NCI-H2029 (cell line): ENCODE measurements at places on chromosomes 2 and 18.

GRCh38 chr18:21205695-21206094 is 36.3 kb upstream of the GREB1L start:
- no peak for DNase-seq

GRCh38 chr2:26193578-26194231 is 20.8 kb downstream of the GAREM2 start:
- DNase-seq, result no peak

DNA sequence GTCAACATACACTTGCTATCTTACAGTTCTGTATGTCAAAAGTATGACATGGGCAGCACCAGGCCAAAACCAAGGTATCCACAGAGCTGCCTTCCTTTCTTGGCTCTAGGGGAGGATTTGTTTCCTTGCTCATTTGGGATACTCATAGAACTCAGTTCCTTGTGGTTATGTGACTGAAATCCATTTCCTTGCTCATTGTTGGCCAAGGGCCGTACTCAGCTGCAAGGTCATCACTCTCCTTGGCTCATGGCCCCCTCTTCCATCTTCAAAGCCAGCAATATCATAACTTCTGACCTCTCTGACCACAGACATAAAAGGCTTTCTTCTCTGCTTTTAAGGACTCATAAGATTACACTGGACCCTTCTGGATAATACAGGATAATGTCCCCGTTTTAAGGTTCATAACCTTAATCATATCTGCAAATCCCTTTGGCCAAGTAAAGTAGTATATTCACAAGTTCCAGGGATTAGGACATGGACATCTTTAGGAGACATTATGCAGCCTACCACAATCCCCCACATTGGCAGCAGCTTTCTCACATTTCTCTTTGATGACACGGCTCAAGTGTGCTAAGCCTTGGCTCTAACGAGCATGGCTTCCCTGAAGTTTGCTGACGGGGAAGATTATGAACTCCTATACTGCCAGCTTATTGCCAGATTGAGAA is 20.9 kb downstream of the TMEM237 start:
- DNase-seq, result no peak

GRCh38 chr2:172671501-172671900 is 64.1 kb upstream of the RAPGEF4 start:
- DNase-seq, result no peak

GRCh38 chr2:8833853-8834252 is 3.6 kb downstream of the KIDINS220 start:
- no peak for DNase-seq

GRCh38 chr2:241489088-241489487 is 19.3 kb downstream of the STK25 start:
- DNase-seq, result no peak

GRCh38 chr2:206256706-206257205 is 17.7 kb upstream of the ZDBF2 start:
- no peak for DNase-seq

DNA sequence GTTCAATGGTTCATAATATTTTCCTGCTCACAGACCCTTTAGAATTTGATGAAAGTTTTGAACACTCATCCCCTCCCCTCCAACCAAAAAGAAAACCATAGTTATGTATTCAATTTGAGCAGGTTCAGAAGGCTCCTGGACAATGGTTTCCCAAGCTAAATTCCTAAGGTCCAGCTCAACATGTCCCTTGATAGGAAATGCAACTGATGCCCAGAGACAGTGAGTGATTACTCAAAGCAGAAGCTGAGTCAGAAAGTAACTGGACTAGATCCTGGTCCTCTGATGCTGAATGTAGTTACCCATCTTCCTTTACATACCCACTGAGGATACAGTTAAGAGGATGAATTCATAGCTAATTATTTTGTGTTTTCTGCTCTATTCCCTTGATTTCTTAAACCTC is 218.9 kb upstream of the NCKAP5 start:
- no peak for DNase-seq

- no peak for DNase-seq
Measured at GRCh38 chr2:223386984-223387383, 215.2 kb downstream of the SCG2 start.

- DNase-seq, result no peak
Measured at GRCh38 chr2:68368654-68369336, 3.7 kb downstream of the PLEK start.

DNA sequence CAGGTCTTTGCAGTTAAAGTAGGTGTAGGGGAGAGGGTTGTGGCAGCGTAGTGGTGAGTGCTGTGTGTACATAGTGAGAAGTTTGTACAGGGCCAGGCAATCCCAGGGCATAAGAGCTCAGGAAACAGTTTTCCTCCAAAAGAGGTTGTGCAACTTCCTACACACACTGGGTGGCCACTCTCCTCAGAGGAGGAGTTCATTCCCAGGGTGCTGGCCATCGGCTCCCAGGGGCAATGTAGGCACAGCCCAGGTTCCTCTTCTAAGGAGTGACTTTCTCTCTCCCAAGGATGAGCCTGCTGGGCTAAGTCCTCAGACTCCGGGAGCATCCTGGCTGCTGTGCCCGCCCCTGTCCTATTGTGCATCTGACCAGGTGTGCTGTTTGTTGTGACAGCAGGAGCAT is 3.0 kb downstream of the ACOXL start:
- no peak for DNase-seq

DNA sequence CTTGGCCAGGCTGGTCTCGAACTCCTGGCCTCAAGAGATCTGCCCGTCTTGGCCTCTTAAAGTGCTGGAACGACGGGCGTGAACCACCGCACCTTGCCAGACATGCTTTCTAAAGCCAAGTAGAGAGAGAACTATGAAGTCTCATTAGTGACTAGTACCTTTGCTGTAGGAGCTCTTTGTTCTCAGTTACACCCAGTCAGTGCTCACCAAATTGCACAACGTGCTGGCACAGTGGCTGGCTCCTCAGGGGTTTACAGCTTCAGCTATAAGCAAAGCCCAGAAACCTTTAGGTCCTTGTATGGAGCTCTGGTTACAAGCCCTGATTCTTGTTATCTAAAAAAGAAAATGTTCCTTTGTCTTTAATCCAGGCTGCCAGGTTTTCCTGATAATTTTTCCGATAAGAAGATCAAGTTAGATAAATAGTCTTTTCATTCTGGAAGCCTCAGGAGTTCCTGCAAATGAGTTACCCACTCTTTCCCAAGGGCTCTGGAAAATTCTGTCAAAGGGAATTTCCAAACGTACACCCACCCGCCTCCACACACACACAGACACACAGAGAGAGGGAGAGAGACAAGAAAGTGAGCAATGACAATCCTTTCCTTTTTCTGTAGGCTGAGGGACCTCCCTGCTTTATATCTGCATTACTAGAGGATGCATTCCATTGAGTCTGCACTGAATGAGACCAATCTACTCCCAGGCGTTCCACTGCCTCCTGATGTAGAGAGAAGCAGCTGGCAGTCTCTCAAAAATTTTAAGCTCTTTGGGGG is 100.2 kb upstream of the CSRNP3 start:
- peak; percentile 55 for DNase-seq

- no peak for DNase-seq
Measured at GRCh38 chr2:122063716-122064115, 308.3 kb downstream of the TSN start.

- peak; percentile 77 for DNase-seq
Measured at GRCh38 chr2:149020432-149020851, 18.1 kb upstream of the LYPD6B start.

- no peak for DNase-seq
Measured at GRCh38 chr2:173806761-173807160, 158.4 kb downstream of the SP3 start.

GRCh38 chr2:239311132-239312040 is 89.4 kb downstream of the HDAC4 start:
- DNase-seq, result peak; percentile 87

- DNase-seq, result no peak
Measured at GRCh38 chr2:173217116-173217840, 137.4 kb upstream of the CDCA7 start.

- DNase-seq, result no peak
Measured at GRCh38 chr2:48727560-48727959, 28.0 kb downstream of the LHCGR start.

DNA sequence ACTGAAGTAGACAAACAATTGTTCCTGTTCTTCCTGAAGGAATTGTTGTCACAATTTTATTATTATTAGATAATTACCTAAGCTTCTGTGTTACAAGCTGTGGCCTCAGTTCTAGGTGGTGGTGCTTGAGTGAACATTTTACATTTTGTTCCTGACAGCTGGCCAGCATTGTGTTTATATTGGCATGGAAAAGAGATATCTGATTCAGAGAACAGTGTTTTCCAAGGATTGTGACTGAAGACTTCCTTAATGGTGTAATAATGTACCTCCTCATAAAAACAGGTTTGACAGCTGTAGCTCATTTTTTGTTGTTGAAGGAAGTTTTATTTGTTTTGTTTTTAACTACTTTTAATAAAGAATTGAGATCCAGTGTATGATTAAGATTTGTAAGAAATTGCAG is 95.2 kb downstream of the EPB41L5 start:
- DNase-seq, result peak; percentile 82

- no peak for DNase-seq
Measured at GRCh38 chr2:107374249-107374648, 452.4 kb upstream of the RGPD4 start.

GRCh38 chr2:151198645-151199044 is 63.0 kb downstream of the RBM43 start:
- DNase-seq, result no peak

DNA sequence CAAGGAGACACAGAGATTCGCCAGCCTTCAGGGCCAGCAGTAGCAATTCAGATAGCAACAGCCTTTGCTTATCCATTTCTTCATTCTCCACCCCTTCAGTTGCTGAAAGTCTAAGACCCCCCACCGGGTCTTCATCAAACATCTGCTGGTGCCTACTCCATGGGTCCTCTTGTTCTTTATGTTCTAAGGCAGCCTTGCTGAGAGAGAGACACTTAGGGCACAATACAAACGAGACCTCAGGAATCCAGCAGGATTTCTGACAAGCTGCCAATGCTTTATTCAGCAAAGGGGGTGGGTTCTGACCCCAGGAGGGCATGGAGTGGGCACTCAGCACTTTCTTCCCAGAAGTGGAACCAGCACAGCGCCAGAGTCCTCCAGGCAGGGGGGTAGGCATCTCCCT is 36.2 kb upstream of the CNGA3 start:
- DNase-seq, result no peak

DNA sequence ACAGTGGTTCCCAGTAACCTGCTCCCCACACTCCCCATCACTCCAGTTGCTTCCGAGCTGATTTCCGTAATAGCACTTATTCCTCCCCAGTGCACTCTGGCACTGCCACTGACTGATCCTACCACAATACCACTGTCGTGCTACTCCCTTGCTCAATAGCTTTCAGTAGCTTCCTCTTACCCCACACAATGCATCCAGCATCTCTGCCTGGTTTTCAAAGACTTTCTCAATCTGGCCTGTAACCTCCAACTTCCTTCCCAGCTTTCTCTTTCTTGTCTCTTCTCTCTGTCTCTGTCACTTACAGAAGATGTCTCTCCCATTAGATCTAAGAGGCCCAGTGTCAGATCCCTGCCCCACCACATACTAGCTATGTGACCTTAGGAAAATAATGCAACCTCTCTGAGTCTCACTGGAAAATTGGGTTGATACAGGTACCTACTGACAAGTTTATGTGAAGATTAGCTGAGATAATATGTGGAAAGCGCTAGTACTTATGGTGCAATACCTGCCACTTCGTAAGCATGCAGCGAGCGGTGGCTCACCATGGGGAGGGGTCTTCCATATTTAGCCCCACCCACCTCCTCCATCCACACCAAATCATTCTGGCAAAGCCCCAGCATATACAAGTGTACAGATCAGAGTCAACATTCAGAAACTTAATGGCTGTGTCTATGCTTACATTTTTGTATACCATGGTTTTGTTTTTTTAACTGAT is 36.7 kb downstream of the SFXN5 start:
- no peak for DNase-seq

DNA sequence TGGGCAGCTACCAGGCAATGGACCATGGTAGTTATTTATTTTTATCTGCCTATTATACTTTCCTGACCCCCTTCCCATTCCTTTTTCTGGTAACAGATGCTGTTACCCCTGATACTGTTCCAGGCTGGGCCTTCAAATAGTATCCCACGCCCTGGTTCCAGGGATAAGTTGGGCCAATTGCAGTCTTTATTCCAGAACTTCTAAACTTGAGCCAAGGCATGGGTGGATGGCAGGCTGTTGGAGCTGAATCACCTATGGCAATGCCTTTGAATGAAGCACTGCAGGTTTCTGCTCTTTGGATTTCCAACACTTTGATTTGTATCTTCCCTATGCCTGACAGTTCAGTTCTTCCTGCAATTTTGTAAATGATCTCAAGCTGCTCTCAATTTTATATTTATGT is 99.2 kb upstream of the LHCGR start:
- no peak for DNase-seq

DNA sequence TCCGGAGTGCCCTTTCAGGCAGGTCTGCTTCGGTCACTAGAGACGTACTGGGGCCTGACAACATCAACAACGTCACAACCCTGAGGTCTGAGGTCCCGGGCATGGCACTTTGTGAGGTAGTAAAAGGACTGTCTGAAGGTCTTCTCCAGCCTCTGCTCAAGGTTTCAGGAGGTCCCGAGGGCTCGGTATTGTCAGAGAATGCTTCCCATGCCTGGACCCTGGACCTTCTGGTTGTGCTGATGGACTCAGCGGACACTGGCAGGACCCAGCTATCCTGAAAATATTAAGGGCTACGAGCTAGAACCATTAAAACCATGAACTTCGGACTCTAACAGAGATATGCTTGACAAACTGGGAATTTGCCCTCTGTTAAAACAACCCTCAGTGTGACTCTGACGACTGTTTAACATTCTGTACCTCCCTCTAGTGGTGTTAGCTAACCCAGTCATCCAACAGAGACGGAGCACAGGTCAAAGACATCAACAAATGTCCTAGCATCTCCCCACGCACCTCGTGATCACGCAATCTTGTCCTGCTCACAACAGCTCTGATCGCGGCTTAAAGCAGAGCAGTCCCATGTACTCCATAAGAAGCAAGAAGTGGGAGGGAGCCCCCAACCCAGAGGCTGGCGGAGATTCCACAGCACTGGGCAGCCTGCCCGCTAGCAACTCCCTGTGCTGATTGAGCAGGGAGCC is 96.5 kb downstream of the CCDC93 start:
- DNase-seq, result no peak

GRCh38 chr18:64618390-64618789 is 469.5 kb upstream of the LINC00305 start:
- no peak for DNase-seq

DNA sequence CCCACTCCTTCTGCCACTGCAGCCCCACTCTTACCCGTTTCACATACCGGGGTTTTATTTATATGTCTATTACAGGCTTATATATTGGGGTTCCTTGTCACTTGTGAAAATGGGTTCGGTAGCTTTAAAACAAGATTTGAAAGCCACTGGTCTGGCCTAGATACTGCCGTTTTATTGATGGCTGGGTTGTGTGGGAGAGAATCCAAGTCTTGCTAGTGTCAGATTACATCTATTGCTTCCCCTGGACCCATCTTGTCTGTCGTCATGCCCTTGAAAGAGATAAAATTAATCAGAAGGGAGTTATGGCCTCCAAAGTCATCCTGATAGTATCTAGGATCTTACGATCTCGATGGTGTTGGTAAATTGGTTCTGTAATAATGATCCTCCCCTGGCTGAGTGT is 79.4 kb downstream of the EIPR1 start:
- no peak for DNase-seq

GRCh38 chr2:204538182-204539018 is 6.9 kb upstream of the PARD3B start:
- no peak for DNase-seq

- no peak for DNase-seq
Measured at GRCh38 chr2:72090781-72091482, 56.7 kb downstream of the CYP26B1 start.

- no peak for DNase-seq
Measured at GRCh38 chr2:48343571-48344440, 186.1 kb upstream of the STON1 start.

- no peak for DNase-seq
Measured at GRCh38 chr2:30301551-30301950, 70.2 kb downstream of the LBH start.
